NCI-H1436 (cell line): ENCODE measurements at places on chromosomes 11 and 22.

- no peak for DNase-seq
Measured at GRCh38 chr22:40211476-40212054, 33.8 kb downstream of the TNRC6B start.

GRCh38 chr11:34416766-34417165 lies 22.0 kb upstream of the CAT start:
- no peak for DNase-seq

GRCh38 chr11:111759778-111760407 lies 6.3 kb downstream of the PPP2R1B start:
- no peak for DNase-seq

DNA sequence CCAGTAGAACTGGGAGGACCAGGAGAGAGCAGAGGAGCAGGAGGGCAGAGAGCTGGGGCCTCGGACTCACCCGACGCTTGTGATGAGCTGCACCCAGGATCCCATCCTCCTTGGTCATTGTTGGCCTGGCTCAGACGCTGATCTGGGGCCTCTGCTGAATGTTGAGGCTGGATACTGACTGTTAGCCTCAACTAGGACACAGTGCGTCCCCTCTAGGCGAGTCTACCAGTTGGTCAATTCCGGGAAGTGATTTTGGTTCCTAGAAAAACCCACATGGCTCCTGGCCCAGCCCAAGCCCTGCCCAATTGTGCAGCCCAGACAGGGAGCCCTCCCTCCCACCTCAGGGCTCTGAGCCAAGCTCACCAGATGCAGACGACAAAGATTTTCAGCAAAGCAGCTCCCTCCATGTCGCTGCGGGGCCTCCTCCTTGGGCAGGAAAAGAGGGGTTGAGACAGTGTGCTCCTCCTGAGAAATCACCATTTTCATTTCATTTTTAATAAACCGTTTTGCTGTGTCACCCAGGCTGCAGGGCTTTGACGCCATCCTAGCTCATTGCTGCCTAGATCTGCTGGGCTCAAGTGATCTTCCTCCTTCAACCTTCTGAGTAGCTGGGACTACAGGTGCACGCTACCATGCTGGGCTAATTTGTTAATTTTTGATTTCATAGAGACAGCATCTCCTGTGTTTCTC lies at the start of gene APOL4:
Gene APOL4, minus strand, starts transcription at position 180 of the 690 bp plus-strand sequence. Its CDS starts 75 bp downstream, at position 105.
- DNase-seq = no peak

- DNase-seq = no peak
Measured at GRCh38 chr11:86294026-86294425, 8.0 kb upstream of the HIKESHI start.

DNA sequence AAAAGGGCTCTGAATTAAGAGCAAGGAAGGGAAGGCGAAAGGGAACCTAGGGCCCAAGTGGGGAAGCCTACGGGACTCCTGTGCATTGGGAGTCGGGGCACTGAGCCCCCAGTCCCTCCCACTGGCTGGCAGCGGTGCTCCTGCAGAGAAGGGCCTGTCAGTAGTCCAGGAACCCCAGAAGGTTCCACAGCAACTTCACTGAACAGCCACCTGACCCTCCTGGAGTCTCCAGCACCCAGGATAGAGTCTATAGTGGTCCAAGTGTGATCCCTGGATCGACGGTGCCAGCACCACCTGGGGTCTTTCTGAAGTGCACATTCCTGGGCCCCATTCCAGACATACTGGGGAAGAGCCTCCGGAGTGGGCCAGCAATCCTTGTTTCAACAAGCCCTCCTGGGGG lies 100.0 kb upstream of the B3GAT1 start:
- no peak for DNase-seq

- DNase-seq = no peak
Measured at GRCh38 chr11:57150454-57150917, 31.3 kb upstream of the LRRC55 start.

GRCh38 chr22:45009606-45010531 lies at the start of gene PHF21B:
PHF21B (minus strand) TSS chr22:45010005; CDS start chr22:45009549, 456 bp downstream.
- peak; percentile 88 for DNase-seq

- no peak for DNase-seq
Measured at GRCh38 chr11:76706667-76707066, 36.1 kb upstream of the LRRC32 start.

DNA sequence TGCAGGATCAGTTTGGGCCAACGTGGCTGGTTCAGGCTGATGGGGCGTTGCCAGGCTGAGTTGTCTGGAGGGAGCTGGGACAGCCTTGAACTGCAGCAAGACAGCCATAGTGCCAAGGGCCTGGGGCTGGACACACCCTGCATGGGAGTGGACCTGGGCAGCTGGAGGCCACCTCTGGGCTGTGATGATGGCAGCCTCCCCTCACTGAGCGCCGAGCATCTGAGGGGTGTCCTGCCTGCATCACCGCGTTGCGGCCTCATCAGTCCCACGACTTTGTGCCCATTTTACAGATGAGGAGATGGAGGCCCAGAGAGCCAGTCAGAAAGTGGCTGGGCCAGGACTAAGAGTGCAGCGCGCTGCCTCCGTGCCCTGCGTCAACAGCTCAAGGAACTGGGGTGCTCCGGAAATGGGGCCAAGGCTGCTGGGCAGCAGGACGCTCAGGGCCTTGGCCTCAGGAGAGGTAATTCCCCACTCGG lies 590 bp upstream of the TSPO start:
- no peak for DNase-seq
